ENCODE measurements at places on chromosomes 4 and X.
A peak's percentile ranks its signal among the peaks of the same experiment; 100 is the strongest.

DNA sequence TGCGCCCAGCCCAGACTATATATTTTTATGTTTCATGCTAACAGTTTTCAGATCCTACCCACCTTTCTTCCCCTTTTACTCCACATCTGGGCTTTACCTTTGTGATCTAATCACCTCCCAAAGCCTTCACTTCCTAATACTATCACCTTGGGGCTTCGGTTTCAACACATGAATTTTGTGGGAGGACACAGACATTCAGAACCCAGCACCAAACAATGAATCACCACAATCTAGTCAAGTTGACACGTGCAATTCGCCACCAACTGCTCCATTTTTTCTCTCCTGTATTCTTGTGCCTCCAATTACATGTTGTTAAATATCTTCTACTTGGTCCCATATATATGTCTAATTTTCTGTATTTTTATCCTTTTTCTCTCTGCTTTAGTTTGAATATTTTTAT is 41.8 kb upstream of the STX18 start:
- no peak for DNase-seq

DNA sequence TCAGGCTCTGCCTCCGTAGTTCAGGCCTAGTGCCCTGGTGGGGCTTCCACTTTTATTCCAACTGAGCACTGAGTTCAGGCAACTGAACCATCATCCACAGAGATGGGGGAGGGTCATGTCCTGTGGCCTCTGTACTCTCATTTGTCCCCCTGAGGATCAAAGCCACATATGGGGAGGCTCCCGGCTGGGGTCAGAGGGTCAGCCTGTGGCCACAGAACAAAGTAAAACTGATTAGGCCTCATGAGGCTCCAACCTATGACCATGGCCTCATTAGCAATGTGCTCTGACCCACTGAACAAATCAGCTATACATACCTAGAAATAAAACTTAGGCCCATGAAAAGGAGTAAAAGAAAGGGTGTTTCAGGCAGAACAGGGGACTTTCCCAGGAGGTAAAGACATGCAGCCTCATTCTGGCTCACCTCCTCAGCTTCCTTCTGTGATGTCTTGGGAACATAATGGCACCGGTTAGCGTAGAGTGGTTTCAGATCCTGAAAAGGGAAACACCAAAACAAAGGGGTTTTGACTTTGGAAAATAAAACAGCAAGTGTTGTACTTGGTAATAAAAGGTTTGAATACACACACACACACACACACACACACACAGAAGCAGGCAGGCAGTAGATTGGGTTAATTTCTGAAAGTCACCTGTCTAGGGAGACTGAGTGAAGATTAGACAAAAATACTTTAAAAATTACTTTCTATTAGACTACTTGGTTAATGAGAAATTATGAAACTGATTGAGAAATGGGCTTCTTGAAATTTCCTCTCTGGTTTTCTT is 24.3 kb downstream of the TMEM255A start:
- no peak for DNase-seq

- DNase-seq: no peak
Observed at GRCh38 chr4:147591106-147591505, 26.1 kb upstream of the TMEM184C start.

DNA sequence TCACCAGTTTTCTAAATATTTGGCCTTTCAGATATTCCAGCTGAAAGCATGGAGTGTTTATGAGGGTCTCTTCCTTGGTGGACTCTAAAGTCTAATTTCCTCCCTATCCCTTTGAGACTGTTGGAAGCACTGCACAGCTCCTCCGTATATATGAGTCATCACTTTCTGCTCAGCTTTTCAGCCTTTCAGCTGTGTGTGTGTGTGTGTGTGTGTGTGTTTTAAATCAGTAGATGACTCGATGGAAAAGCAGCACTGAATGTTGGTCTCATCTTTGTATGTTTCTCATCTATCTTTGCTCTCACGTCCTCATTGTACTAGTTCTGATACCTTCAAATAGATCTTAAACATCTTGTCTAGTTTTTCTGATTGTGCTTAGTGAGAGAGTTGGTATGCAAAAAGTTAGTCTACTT is 81.6 kb downstream of the ZFX start:
- DNase-seq: peak; percentile 22

GRCh38 chrX:1325515-1326116 is 11.0 kb upstream of the IL3RA start:
- DNase-seq: no peak

DNA sequence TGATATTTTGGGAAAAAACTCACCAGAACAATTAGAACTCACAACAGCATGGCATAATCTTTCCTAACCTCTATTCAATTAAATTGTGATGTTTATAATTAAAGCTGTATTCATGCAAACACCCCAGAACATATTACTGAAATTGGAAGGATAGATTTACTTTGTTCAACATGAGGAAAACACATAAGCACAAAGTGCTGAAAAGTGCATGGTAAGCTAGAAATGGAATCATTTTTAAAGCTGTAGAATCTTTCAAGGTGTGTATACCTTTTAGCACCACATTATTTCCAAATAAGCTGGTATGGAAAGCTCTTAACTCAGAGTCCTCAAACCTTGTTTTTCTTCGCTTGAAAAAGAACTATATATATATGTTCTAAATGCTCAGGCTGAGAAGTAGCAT is 90.8 kb upstream of the NAP1L5 start:
- no peak for DNase-seq

DNA sequence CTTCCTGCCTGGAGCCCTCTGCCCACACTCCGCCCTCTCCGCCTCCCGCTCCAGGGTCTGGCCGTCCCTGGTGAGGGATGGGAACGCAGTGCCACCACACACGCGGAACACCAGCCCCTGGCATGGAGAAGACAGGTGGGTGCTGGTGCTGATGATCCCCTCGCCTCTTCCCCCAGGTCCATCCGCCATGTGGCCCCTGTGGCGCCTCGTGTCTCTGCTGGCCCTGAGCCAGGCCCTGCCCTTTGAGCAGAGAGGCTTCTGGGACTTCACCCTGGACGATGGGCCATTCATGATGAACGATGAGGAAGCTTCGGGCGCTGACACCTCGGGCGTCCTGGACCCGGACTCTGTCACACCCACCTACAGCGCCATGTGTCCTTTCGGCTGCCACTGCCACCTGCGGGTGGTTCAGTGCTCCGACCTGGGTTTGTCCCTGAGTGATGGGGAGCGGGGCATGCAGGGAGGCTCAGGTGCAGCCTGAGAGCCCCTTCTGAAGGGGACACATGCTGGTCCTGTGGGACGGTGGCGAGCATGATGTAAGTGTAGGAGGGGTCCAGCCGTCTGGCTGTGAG is 9.8 kb downstream of the BGN start:
- no peak for DNase-seq

DNA sequence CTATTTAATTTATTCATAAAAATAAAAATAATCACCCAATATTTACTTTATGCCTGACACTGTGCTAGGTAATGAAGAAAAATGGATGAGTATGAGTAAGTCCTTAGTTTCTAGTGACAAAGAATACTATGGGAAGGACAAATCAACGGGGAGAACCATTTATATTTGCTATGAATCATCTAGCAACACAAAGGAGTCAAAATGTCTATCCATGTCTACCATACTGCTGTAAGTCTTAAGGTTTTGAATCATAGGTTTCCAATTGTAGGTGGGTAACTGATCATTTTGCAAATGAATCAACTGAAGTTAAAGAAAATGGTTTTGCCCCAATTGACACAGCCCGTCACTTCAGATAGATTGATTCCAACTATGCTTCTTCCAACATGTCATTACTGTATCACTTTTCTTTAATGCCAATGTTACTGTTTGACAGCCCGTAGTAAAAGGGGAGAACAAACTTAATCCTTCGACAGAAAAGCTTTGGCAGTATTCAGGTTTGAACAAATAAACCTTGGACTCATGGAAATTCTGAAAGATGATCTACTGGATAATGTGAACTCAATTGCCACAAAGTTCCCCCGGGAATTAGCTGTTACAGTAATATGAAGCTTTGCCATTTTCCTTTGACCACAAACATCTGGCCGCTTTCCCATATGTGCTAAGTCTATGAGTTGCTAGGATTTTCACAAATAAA is 3.2 kb downstream of the TDO2 start:
- no peak for DNase-seq

GRCh38 chrX:112163906-112164305 is 81.3 kb upstream of the TRPC5 start:
- no peak for DNase-seq
